ENCODE measurements at places on chromosomes 1 and 21.

DNA sequence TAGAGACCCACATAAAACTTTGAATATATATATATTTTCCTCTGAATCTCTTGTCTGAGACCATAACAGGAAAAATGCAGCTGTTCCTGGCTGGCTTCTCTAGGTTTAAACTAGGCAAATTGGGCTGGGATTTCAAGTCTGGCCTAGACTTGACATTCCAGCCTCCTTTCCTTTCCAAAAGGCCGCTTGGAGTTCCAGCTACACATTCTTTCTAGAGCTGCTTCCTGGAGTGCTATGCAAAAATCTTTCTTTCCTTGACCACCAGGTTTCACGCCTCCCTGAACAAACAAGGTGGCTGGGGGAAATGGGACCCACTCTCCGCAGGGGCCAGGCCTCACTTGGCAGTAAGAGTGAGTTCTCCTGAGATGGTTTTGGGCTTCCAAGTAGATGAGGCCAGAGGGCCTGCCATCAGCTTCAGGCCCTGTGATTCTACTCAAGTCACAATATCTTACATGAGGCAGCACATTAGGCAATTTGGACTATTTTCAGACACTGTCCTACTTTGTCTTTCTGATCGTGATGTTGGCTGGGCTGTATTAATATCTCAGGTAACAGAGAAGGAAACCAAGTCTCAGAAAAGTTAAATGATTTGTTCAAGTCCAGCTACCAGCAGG, 102.4 kb downstream of the FAM78B start:
- H3K36me3 ChIP-seq = no peaks in the 10 kb centered on the region
- no peaks in the 10 kb centered on the region for H3K4me1 ChIP-seq
- H3K4me3 ChIP-seq = no peak overlapping the region
- DNase-seq = no peak

GRCh38 chr1:93614986-93615581, 66.6 kb downstream of the BCAR3 start:
- H3K27me3 ChIP-seq = no peaks in the 10 kb centered on the region
- H3K4me3 ChIP-seq = no peak overlapping the region
- peaks cover 20% of the 10 kb centered on the region for H3K4me1 ChIP-seq
- H3K27ac ChIP-seq = peak overlapping the region; percentile 88
- H3K36me3 ChIP-seq = no peaks in the 10 kb centered on the region

- H3K4me1 ChIP-seq = peaks cover 11% of the 10 kb centered on the region
- H3K4me3 ChIP-seq = no peak overlapping the region
- H3K27me3 ChIP-seq = peaks cover 21% of the 10 kb centered on the region
- H3K36me3 ChIP-seq = peaks cover 7% of the 10 kb centered on the region
- no peak overlapping the region for H3K27ac ChIP-seq
Measured at GRCh38 chr1:46437723-46438122, 43.6 kb downstream of the FAAH start.

DNA sequence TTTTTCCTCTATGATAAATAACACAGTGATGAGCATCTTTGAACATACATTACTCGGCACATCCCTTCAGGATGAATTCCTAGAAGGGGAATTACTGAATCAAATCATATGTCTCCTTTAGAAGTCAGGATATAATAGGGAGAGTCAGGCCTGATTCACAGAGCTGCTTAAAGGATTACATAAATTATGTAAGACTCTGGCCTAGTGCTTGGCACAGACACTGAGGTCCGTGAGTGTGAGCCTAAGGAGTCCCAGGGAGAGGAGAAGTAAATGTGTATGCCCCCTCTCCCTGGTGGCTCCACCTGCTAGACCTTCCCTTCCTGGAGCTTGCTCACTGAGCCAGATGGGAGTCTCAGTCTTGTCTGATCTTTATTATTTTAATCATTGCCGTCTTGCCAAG, 8.6 kb upstream of the FOXE3 start:
- peaks cover 3% of the 10 kb centered on the region for H3K4me1 ChIP-seq
- DNase-seq = no peak
- no peak overlapping the region for H3K27ac ChIP-seq

GRCh38 chr1:119920104-119920968, 24.0 kb upstream of the ADAM30 start:
- no peaks in the 10 kb centered on the region for H3K27me3 ChIP-seq
- no peak for DNase-seq
- H3K36me3 ChIP-seq = peaks cover 40% of the 10 kb centered on the region
- H3K27ac ChIP-seq = peak overlapping the region; percentile 27
- no peak overlapping the region for H3K4me3 ChIP-seq

DNA sequence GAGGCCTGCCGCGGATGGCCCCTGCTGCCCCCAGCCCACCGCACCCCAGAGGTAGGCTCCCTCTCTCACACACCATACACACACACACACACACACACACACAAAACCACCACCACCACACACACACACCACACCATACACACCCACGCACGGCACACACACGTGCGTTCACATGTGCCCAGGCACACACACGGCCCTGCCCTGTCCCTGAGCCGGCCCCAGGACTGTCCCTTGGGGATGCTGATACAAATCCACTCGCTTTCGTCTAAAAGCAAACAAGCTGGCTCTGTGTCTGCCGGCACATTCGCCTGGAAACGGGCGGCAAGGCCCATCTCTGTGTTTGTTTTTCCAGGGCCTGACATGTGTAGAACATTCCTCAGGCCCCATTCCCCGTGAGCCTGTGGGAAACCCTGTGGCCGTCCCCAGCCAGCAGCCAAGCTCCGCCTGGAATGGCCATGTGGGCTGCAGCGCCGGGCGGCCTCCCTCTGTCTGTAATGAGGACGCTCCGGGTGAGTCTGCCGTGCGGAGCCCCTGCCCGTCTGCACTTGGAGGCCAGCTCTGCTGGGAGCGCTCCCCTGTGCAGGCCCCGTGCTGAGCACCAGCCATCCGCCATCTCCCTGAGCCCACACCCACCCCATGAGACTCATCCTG, 67.4 kb downstream of the DMRTB1 start:
- H3K36me3 ChIP-seq = no peaks in the 10 kb centered on the region
- peaks cover 5% of the 10 kb centered on the region for H3K4me1 ChIP-seq
- no peak overlapping the region for H3K4me3 ChIP-seq
- H3K27ac ChIP-seq = no peak overlapping the region

DNA sequence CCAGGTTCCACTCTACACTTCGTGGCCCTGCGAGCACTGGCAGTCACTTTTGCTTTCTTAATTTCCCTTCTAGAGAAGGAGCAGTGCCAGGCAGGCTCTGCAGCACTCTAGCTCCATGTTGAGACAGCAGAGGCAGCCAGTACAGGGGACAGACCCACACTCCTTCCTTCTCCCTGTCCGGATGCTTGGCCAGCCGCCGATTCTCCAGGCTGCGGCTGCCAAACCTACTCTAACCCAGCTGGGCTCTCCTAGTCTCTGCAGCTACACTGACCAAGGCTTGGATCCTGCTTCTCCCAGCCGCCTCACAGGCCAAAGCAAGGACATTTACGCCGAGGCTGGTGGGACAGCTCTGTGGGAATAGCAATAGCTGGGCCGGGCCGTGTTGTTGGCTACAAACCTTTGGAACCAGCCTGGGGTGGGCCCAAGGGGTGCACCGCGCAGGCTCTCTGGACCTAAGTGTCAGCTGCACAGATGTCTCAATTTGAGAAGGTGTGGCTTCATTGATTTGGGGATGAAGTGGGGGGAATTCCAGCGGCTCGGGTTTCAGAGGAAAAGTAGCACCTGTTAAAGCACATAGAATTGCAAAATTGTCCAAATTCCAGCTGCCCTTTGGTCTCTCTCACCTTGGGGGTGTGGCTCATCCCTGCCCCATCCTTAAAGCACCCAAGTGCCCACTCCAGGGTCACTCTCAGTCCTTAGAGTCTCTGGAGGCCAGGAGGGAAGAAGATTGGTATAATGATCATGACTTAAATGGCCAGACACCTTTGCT, 3.2 kb downstream of the BARHL2 start:
- H3K36me3 ChIP-seq = peaks cover 9% of the 10 kb centered on the region
- H3K4me1 ChIP-seq = peaks cover 10% of the 10 kb centered on the region
